Fibroblast of skin of back (primary cell): ENCODE measurements at places on chromosomes 7 and 10.

DNA sequence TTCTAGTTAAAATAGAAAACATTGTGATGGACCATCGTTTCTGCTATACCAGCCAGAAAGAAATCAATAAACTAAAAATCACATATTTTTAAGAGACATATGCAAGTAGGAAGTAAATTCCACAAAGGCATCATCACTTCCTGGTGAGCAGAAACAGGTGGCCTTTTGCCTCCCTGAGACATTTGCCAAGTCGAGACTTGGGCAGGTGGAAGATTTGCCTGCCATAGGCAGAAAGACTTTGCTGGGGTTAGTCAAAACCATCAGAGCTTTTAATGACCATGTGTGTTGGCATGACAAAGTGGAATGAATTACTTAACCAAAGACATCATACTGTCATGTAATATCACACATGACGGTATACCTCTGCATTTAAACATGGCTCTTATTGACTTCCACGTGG, 66.0 kb upstream of the FGL2 start:
- no peak for DNase-seq

- DNase-seq: no peak
These were observed 78.3 kb downstream of the ATAD1 start for GRCh38 chr10:87739703-87740102.

- no peak for DNase-seq
These were observed 30.9 kb upstream of the SLC16A12 start for GRCh38 chr10:89566095-89566950.

- DNase-seq: no peak
These were observed 137.4 kb upstream of the GRB10 start for GRCh38 chr7:50920031-50920635.

- no peak for DNase-seq
These were observed 25.5 kb downstream of the RAMP3 start for GRCh38 chr7:45182856-45183710.
